Inflammatory macrophage (primary cell): ENCODE measurements at places on chromosomes 1 and 21.

DNA sequence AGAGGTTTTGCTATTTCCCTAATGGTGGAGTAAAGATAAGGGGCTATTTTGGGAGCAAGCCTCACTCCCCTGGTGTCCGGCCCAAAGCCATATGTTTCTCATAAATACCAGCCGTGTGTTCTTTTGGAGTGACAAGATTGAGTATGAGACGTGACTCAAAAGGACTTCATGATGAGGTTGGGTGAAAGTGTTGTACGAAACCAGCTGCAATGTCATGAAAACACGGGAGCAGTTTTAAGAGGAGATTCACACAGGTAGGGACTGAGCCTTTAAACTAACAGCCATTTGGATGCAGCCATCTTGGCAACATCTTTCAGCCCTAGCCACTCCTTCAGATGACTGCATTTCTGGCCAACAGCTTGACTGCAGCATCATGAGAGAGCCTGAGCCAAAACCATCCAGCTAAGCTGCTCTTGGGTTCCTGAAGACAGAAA, 532.3 kb upstream of the USP24 start:
- no peak for DNase-seq

GRCh38 chr1:221315330-221315729, 426.6 kb downstream of the DUSP10 start:
- DNase-seq = no peak

- no peak for DNase-seq
Measured at GRCh38 chr1:222787729-222788128, 27.1 kb upstream of the DISP1 start.

GRCh38 chr1:202045705-202046104, 35.3 kb downstream of the ELF3 start:
- no peak for DNase-seq

GRCh38 chr1:204409836-204410687, 1.6 kb downstream of the PPP1R15B start:
- DNase-seq = no peak

DNA sequence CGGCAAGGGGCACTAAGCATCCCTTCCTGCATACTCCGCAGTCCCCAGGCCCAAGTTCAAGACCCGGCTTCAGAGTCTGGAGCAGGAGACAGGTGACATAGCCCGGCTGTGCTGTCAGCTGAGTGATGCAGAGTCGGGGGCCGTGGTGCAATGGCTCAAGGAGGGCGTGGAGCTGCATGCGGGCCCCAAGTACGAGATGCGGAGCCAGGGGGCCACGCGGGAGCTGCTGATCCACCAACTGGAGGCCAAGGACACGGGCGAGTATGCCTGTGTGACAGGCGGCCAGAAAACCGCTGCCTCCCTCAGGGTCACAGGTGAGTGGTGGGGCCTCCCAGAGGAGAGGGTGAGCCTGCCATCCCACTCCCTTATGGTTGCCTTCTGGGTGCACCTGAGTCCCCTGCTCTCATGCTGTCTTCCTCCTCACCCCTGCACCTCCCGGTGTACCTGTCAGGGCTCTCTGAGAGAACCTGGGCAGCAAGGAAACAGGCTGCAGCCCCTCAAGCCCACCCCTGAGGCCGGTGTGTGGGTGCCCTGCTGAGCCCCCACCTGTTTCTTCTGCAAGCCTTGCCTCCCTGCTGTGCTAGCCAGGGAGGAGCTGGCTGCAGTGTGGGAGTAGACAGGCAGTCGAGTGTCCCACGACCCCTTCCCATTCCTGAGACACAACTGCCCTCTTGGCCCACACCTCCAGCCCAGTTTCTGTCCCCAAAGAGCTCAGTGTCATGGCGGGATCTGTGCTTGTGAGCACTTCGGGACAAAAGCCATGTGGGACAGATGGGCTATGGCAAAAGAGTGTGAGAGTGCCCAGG, 99.2 kb downstream of the TRIM11 start:
- DNase-seq = no peak

DNA sequence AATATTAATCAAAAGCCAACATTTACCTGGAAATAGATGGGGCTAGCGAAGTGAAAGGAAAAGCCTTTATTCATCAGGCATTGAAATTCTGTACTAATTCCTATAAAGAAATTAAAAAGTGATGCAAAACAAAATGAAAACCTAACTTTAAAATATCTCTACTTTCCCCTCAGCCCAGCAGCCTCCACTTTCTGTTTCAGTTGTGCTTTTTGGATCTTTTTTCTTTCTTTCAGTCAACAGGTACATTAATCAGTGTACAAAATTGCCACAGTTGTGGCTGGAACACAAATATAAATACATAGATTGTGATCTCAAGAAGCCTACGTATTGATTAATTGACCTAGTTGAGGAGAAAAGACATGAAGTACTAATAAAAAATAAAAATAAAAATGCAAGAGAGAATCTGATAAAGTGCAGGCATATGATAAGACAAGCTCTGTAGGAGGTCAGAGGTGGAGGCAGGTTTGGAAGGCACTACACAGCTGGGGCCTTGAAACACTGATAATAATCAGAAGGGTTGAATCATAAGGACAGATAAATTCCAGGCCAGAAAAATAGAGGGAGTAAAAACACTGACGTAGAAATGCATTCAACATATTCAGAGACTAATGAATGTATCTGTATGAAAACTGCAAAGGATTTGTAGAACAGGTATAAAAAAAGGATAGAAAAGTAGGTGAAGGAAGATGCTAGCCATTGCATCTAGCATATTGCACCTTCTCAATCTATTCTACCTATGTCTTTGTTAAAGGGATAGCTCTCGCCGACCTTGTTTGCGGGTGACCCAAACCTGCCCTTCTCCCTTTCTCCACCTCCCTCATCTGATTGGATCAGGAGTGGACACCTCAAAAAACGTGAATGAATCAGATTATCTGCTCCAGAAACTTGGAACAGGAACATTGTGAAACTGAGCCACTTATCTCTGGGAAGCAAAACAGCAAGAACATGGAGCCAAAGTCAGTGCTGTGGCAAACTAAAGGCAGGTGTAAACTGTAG, 607.8 kb upstream of the ADGRL2 start:
- no peak for DNase-seq

GRCh38 chr1:98675282-98675681, 13.8 kb downstream of the SNX7 start:
- no peak for DNase-seq

DNA sequence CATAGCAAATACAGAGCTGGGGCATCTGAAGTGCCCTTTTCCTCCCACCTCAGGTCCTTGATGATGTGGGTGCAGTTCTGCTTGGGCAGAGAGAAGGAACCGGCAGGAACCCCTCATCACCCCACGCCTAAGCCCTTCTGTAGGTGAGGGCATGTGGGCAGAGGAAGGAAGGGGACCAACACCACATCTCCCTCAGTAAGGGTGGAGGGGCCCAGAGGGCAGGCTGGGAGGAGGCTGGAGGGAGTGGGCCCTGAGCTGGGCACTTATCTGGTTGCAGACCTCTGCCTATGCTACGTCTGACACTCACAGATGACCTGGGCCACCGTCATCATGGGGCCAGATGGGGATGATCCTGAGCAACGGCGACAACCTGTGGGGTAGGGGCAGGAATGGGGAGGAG, 11.0 kb downstream of the ZNF687 start:
- no peak for DNase-seq

DNA sequence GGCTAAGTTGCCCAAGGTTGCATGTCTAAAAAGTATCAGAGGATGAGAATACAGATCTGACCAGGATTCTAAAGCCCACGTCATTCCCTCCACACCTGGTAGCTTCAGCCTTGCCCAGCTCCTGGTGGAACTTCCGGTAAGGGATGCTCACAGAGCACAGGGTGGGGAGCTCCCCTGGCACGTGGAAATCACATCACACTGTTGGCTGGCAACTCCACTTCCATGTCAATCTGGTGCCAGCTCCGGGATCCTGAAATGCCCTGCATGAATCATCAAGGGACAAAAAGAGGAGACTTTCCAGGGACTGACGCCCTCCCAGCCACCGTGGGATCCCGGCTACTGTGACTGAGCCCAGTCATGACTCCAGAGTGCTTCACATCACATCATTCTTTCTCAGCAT, 12.4 kb upstream of the BCAR3 start:
- no peak for DNase-seq

- no peak for DNase-seq
Measured at GRCh38 chr1:67062412-67062811, 8.5 kb upstream of the SLC35D1 start.

- peak; percentile 54 for DNase-seq
Measured at GRCh38 chr1:30877205-30877912, 31.2 kb downstream of the SDC3 start.

DNA sequence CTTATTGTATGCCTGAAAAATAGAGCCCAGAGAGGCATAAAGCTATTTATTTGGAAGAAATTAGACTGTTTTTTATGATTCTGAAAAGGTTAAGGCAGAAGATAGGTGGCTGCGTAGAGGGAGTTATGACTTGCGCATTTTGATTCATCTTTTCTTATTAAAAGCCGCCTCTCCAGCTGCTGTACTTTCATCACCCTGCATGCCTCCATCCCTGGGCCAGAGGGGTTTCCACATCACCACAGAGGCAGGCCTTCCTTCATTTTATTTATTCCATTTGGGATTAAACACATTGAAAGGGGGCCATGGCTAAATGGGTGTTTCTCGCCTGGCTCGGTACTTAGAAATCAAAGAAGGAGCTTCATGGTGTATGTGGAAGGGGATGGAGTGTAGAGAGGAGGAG, 14.6 kb upstream of the RGS8 start:
- no peak for DNase-seq

DNA sequence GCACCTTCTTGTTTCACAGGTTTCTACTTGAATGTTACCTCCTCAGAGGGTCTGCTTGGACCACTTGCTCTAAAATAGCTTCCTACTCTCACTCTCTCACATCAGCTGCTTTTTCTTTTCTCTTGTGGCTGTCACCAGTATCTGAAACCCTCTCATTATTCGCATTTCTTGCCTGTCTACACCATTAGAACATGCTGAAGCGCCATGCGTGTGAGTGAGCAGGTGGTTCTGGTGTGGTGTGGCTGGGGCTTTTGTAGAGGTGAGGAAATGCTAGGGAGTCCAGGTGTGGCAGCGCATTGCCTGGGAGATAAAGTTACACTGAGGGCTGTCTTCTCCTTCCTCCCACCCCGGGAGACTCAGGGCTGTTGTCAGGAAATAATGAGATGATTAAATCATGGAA, 4.1 kb downstream of the ZNF362 start:
- DNase-seq = no peak

GRCh38 chr1:79430437-79430836, 423.9 kb upstream of the ADGRL4 start:
- DNase-seq = no peak

GRCh38 chr1:181423301-181423918, 59.9 kb upstream of the CACNA1E start:
- DNase-seq = peak; percentile 29
